ENCODE measurements at places on chromosomes 4 and X.

DNA sequence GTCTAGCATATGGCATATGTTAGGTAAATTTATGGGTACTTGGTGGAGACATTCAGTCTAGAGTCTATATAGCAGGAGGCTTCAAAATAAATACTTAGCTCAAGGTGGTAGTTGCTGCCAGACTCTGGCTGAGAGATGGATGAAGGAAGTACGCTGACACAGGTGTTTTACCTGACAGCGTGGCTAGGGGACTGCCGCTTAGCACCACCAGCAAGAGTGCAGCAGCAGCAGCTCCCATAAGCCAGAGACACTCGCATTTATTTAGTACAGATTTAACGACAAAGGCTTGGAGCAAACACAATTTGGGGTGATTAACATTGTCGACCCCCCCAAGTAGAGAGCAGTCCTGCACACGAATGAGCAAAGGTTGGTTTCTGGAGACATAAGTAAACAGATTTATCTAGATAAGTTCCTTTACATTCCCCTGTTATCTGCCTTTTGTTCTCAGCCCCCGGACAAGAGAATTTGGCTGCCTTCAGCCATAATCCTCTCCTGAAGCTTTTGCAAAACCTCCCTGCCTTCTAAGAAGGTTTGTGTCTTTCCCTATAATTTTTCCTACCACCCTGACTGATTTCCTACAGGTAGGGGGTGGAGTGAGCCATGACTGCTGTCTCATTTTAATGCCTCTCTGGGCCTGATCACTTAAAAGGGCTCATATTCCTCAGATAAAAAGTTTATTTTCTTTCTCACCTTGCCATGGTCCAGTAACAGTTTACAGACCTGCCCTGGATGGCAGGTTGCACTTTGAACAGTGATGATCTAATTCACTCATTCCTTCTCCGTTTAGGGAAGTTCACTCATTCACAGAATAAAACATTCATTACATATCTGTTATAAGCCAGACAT is 64.6 kb downstream of the RHOH start:
- no peak for DNase-seq

DNA sequence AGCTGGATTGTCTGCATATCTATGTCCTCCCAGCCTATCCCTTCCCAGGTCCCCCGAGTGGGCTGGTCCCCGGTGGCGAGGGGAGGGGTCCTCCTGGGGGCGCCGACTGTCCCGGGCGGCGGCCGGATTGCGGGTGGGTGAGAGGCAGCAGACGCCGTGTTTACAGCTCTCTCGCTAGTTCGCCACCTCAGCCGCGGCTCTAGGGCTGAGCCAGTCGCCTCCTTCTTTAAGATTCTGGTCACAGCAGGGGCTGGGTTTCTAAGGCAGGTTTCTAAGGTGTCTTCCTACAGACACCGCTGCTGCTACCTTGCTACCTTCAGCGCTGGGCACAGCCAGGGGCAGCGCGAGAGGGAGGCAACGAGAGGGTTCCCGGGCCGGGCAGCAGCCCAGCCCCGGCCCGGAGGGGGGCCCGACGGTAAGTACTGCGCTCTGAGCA is 57.2 kb downstream of the FRMPD3 start:
- DNase-seq = no peak

GRCh38 chr4:78543424-78544125 is 8.0 kb upstream of the ANXA3 start:
- peak; percentile 37 for DNase-seq

GRCh38 chr4:92172203-92172602 is 131.6 kb upstream of the GRID2 start:
- DNase-seq = no peak

DNA sequence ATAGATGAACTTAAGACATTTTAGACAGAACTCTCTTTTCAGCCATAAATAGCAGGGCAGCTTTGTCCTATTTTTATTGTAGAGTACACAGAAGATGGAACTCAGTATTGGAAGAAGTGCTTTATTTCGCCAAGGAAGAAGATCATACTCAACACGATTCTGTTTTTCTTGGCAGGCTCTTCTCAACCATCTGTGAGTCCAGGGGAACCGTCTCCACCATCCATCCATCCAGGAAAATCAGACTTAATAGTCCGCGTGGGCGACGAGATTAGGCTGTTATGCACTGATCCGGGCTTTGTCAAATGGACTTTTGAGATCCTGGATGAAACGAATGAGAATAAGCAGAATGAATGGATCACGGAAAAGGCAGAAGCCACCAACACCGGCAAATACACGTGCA is 37.6 kb downstream of the KIT start:
- DNase-seq = no peak

GRCh38 chr4:179755322-179755721 is 2313.1 kb upstream of the AGA start:
- DNase-seq = no peak

DNA sequence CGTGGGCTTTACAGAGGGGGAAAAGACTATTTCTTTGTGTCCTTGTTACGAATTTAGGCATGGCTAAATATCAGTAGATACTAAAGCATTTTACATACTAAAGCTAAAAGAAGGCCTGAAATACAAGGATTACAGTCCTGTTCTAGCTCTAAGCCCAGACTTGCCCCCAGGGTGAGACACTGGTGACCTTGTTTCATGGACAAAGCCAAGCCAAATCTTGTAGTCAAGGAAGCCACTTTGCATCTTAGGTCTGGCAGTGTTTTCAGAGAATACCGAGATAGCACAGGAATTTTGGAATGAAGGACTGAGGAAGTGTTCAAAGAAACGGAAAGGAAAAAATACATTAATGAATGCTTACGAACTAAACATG is 733 bp upstream of the G3BP2 start:
- DNase-seq = no peak

All from fibroblast of skin of abdomen (primary cell).